ENCODE measurements at places on chromosomes 3 and 15. TPM values are rescaled to one million over a fixed set of nuclear protein-coding genes. Genes with fewer than 3 reads are reported as not detected.

Gene SV2B
- not detected for total RNA-seq

Gene FANCD2OS
- not detected for total RNA-seq

Gene ABHD14A
- 18.8 TPM for total RNA-seq

Gene CHRNB4
- total RNA-seq: not detected

Gene GOLGA6L9
- 1.8 TPM for total RNA-seq

Gene GOLGA6L10
- 1.4 TPM for total RNA-seq

Gene SYNPR
- total RNA-seq: not detected

Gene ZNF502
- 4.0 TPM for total RNA-seq

Gene STAC
- 6.5 TPM for total RNA-seq

GRCh38 chr15:56353740-56354139 is 11.5 kb upstream of the TEX9 start:
- no peaks in the 10 kb centered on the region for H3K27me3 ChIP-seq
- no peak overlapping the region for H3K4me3 ChIP-seq
- H3K27ac ChIP-seq: peak overlapping the region; percentile 26
- peaks cover 24% of the 10 kb centered on the region for H3K4me1 ChIP-seq

GRCh38 chr3:189269365-189269764 is 97.6 kb downstream of the TPRG1 start:
- H3K27me3 ChIP-seq: no peaks in the 10 kb centered on the region
- H3K36me3 ChIP-seq: no peaks in the 10 kb centered on the region
- H3K4me1 ChIP-seq: peaks cover 30% of the 10 kb centered on the region
- H3K4me3 ChIP-seq: no peak overlapping the region
- no peak overlapping the region for H3K27ac ChIP-seq

- DNase-seq: peak; percentile 57
- H3K4me1 ChIP-seq: no peaks in the 10 kb centered on the region
- H3K36me3 ChIP-seq: no peaks in the 10 kb centered on the region
Measured at GRCh38 chr15:26974120-26974780, 3.3 kb downstream of the GABRG3 start.

- no peaks in the 10 kb centered on the region for H3K27me3 ChIP-seq
- no peak overlapping the region for H3K27ac ChIP-seq
- no peak overlapping the region for H3K4me3 ChIP-seq
- H3K4me1 ChIP-seq: no peaks in the 10 kb centered on the region
- no peaks in the 10 kb centered on the region for H3K36me3 ChIP-seq
Measured at GRCh38 chr3:134562055-134562454, 76.2 kb downstream of the CEP63 start.

DNA sequence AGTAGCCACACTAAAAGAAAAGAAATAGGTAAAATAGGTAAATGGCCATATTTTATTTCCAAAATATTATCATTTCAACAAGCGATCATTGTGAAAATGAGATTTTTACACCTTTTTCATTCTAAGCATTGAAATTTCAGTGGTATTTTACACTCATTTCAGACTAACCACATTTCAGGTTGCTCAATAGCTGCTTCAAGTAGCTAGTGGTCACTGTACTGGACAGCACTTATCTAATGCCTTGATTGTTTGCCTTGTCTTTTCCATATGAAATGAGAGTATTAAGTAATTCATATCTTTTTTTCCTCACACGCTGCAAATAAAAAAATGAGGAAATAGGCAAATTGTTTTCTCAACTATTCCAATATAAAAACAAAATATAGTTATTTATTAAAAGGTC is 332.8 kb downstream of the NLGN1 start:
- no peak for DNase-seq
- H3K4me1 ChIP-seq: no peaks in the 10 kb centered on the region

DNA sequence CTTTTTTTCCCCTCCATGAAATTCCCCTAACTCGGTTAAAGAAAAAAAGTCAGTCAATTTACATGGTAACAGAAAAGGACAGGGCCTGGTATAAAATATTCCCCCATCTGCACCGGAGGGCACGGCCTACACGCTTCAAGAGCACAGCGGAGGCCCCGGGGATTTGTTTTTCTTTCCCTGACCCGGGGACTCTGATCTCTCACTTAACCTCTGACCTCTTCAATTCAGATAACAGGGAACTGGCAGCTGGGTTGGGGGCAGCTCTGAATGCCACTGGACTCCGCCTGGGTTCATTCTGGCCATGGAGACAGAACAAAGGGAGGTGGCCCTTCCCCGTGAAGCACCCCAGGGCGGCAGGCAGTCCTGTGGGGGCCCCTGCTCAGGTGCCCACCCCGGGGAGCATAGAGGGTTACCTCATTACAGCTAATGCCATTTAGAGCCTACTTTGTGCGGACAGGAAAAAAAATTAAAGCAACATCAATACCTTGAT is 257.5 kb downstream of the SHQ1 start:
- H3K4me3 ChIP-seq: no peak overlapping the region
- no peak for DNase-seq
- H3K27me3 ChIP-seq: no peaks in the 10 kb centered on the region
- no peaks in the 10 kb centered on the region for H3K36me3 ChIP-seq
- peaks cover 17% of the 10 kb centered on the region for H3K4me1 ChIP-seq

DNA sequence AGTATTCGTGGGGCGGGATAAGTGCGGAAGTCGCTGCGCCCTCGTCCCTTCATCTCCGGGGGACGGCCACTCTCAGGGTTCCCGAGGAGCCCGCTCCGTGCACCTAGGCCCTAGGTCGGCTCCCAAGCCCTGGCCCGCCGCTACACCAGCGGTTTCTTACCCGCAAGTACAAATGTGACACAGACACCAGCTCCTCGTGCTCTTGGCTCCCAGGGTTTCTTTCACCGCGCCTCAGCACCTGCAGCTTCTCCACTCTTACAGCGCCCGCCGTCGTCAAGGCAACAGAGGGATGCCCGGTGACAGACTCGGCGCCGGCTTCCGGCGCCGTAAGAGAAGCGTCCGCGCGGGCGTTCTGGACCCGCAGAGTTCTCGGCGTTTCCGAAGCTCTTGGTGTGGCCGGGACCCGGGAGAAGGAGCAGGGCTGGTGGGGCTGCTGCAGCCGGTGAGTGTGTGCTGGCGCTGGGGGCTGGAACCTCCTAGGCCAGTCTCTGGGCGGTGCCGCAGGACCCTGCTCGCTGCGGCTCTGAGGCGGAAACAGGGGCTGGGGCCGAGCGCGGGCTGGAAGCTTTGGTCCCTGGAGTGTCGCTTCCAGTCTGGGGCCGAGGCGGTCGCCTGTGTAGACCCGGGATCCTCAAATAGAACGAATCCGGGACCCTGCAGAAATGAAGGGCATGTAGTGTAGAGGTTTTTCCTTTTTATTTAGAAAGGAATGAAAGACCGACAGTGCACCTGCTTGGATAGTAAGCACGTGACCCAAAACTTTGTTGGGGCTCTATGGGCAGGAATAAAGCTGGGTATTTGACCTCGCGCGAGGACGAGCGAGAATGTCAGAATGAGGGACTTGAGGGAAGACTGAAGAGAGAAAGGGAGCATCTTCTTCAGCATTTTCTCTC is 155.4 kb upstream of the GOLGA6L4 start:
- no peak overlapping the region for H3K27ac ChIP-seq
- no peaks in the 10 kb centered on the region for H3K36me3 ChIP-seq
- peak overlapping the region; percentile 63 for H3K4me3 ChIP-seq
- DNase-seq: peak; percentile 32
- peaks cover 3% of the 10 kb centered on the region for H3K27me3 ChIP-seq

DNA sequence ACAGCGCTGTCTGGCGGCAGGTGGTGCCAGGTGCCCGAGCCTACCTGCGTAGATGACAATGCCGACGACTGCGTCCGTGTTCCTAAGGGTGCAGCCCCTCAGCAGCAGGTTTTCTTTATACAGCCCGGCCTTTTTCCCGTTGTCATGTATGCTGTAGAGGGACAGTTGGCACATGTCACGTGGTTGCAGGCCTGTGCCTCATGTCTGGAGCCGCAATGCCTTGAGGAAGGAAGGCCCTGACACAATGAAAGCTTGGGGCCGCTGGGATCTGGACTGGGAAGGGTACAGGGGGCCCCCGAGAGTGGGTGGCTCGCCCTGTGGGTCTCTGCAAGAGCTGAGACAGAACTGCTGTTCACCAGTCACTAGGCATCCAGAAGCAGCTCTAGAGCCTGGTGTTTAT is 136.0 kb downstream of the ATP10A start:
- no peaks in the 10 kb centered on the region for H3K4me1 ChIP-seq
- H3K36me3 ChIP-seq: peaks cover 29% of the 10 kb centered on the region
- H3K27ac ChIP-seq: no peak overlapping the region
- H3K27me3 ChIP-seq: no peaks in the 10 kb centered on the region
- no peak for DNase-seq
- H3K4me3 ChIP-seq: no peak overlapping the region

DNA sequence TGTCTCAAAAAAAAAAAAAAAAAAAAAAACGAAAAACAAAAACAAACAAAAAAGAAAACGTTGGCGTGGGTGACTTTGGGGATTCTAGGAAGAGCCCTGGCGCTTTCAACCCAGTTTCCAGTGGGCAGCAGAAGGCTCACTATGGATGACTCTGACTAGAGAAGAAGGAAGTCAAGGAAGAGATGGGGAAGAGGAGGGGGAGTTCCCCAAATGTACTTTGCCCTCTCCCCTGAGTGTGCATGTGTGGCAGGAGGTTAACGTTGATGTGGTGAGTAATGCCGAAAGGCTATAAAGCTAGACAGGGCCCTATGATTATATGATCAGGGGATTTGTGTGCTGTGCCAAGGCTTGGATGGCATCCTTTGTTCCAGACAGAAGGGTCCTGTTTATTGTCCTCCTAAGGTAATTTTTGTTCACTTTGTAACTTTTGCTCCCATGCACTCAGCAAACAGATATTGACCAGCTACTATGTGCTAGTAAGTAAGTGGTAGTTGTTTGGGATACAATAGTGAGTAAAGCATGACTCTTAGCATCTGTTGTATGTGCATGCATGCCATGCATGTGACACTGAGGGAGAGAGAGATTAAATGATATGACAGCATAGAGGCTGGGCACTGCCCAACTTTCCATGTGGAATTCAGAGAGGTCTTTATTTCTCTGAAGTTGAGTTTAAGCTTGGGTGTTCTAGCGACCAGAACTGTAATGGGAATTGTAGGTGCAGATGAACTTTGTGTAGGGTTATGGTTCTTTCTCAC is 750 bp upstream of the HHLA2 start:
- DNase-seq: peak; percentile 31
- H3K27me3 ChIP-seq: peaks cover 13% of the 10 kb centered on the region
- H3K36me3 ChIP-seq: no peaks in the 10 kb centered on the region

GRCh38 chr3:12632523-12632922 is 31.4 kb downstream of the RAF1 start:
- no peak for DNase-seq
- no peaks in the 10 kb centered on the region for H3K36me3 ChIP-seq
- no peak overlapping the region for H3K4me3 ChIP-seq

- peaks cover 9% of the 10 kb centered on the region for H3K27me3 ChIP-seq
- no peak overlapping the region for H3K4me3 ChIP-seq
- H3K27ac ChIP-seq: no peak overlapping the region
- no peak for DNase-seq
Measured at GRCh38 chr3:153625506-153625905, 463.5 kb downstream of the RAP2B start.

DNA sequence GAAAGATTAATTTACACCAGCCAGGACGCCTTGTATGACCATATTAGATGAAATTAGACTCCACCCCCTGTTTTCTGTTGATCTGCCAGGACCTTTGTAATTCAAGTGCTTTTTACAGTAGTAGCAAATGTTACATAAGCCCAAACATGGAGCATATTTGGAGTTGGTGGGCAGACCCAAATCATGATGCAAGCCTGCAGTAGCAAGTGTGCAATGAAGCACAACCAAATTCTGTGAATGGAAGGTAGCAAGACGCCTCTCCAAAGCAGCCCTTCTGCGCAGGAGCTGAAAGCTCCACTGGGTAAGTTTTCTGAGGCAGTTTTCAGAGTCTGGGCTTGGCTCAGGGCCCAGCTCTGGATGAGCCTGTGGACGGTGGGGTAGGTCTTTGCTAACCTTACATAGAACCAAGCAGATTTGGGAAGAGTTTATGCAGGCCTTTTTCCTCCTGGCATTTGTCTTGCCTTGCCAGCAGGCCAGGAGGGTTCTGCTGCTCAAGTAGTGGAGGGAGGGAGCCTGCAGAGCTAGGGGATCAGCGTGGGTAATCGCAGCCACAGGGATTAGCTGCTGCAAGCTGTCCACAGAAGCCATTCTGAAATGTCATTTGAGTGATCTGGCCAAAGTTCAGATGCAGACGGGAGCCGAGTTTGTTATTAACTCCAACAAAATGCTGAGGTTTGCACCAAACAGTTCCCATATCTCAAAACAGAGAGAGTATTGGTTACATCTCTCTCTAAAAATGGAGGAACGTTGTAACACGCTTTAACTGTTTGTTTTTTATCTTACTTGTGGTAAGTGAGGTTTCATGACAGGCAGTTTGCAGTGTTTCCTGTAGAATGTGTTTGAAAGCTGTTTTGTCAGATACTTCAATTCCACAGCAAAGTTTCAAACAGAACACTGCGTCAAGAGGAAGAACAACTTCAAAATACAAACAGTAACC is 55.4 kb downstream of the PSMD6 start:
- H3K4me1 ChIP-seq: peaks cover 47% of the 10 kb centered on the region
- DNase-seq: no peak
- no peaks in the 10 kb centered on the region for H3K36me3 ChIP-seq
- no peaks in the 10 kb centered on the region for H3K27me3 ChIP-seq
- H3K27ac ChIP-seq: peak overlapping the region; percentile 69

DNA sequence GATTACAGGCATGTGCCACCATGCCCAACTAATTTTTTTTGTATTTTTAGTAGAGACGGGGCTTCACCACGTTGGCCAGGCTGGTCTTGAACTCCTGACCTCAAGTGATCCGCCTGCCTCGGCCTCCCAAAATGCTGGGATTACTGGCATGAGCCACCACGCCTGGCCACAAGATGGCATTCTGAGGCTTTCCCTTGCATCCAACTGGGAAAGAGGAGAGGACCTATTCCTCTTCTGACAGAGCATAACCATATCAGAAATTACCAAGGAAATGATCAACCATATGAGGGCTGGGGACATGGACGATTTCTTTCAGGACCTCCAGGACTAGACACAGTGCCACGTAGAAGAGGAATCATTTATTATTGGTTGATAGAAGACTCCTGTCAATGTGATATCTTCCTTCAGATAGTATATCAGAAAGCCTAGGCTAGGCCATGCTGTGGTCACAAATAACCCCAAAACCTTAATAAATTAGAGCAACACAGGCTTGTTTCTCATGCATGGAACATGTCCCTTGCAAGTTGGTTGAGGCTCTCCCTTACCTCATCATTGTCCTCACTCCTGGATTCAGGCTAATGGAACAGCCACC is 372.3 kb upstream of the IL12A start:
- H3K27ac ChIP-seq: no peak overlapping the region
- no peaks in the 10 kb centered on the region for H3K27me3 ChIP-seq
- H3K4me3 ChIP-seq: no peak overlapping the region

GRCh38 chr3:168416446-168416845 is 320.7 kb upstream of the GOLIM4 start:
- no peaks in the 10 kb centered on the region for H3K36me3 ChIP-seq
- no peak overlapping the region for H3K27ac ChIP-seq
- no peaks in the 10 kb centered on the region for H3K4me1 ChIP-seq
- no peak overlapping the region for H3K4me3 ChIP-seq

GRCh38 chr15:89067751-89068150 is 20.5 kb upstream of the ABHD2 start:
- H3K27ac ChIP-seq: peak overlapping the region; percentile 94
- H3K4me3 ChIP-seq: no peak overlapping the region
- DNase-seq: peak; percentile 71
- no peaks in the 10 kb centered on the region for H3K27me3 ChIP-seq

All from osteoblast (primary cell).